ENCODE measurements at places on chromosomes 16 and 17.

DNA sequence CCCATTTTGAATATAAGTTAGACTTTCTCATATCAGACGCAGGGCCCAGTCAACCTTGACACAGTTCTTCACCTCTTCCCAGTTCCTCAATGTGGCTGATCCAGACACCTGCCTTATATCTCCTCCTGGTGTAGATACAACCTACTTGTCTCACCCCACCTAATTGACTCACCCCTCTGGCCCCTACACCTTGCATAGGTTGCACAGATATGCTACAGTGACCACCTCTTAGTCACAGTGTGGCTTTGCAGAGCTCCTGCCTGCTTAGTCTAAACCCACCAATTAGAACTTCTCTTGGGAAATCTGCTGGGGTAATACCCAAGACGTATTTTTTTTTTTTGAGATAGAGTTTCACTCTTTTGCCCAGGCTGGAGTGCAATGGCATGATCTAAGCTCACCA, 16.8 kb downstream of the CHP2 start:
- DNase-seq: no peak

GRCh38 chr17:55424893-55425540, 3.4 kb upstream of the MMD start:
- DNase-seq: no peak

DNA sequence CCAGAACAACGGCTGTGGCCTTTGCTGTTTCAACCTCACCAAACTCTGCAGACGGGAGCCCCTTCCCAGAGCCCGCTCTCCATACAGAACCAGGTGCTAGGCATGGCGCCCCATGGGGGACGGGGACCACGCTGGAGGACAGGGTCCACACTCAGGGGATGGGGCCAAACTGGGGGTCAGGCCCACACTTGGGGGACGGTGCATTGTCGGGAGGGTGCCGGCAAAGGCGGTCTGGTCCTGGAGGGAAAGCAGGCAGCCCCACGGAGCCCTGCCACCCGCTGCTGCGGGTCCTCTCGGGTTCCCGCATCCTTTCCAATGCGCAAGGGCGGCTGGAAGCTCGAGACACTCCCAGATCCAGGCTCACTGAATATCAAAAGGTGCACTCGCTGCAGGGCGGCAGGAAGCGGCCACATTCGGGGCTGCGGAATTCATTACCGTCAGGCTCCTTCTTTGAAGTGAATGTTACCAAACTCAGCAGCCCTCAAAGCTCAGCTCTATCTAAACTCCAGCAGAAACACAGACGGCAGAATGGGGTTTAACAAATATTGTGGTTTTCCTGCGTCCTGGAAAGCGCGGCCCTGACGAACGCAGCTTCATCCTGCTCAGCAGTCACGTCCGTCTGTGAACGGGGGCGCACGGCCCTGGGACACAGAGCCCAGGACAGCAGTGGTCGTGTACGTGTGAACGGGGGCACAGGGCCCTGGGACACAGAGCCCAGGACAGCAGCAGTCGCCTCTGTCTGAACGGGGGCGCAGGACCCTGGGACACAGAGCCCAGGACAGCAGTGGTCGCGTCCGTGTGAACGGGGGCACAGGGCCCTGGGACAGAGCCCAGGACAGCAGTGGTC, 41.3 kb downstream of the LMF1 start:
- DNase-seq: no peak

DNA sequence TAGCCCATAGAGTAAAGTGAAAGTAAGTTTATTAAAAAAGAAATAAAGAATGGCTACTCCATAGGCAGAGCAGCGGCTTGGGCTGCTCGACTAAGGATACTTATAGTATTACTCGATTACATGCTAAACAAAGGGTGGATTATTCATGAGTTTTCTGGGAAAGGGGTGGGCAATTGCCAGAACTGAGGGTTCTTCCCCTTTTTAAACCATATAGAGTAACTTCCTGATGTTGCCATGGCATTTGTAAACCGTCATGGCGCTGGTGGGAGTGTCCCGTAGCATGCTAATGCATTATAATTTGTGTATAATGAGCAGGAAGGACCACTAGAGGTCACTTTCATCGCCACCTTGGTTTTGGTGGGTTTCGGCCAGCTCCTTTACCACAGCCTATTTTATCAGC, 13.3 kb upstream of the GAS7 start:
- DNase-seq: no peak

GRCh38 chr17:72125742-72126141, 4.9 kb downstream of the SOX9 start:
- no peak for DNase-seq

GRCh38 chr16:3564130-3564888, 12.9 kb downstream of the NLRC3 start:
- DNase-seq: no peak

- DNase-seq: peak; percentile 70
Measured at GRCh38 chr17:56960596-56961538, at the start of gene COIL. Gene COIL (minus strand): TSS chr17:56961050. CDS start chr17:56961019, 31 bp downstream.

All from GOT3 (cell line).